GM18507 (cell line): ENCODE measurements at places on chromosomes 6 and 20.

- no peak for DNase-seq
These were observed 35.6 kb upstream of the NFATC2 start for GRCh38 chr20:51578145-51578459.

GRCh38 chr20:47691625-47692024, 93.7 kb downstream of the SULF2 start:
- no peak for DNase-seq

DNA sequence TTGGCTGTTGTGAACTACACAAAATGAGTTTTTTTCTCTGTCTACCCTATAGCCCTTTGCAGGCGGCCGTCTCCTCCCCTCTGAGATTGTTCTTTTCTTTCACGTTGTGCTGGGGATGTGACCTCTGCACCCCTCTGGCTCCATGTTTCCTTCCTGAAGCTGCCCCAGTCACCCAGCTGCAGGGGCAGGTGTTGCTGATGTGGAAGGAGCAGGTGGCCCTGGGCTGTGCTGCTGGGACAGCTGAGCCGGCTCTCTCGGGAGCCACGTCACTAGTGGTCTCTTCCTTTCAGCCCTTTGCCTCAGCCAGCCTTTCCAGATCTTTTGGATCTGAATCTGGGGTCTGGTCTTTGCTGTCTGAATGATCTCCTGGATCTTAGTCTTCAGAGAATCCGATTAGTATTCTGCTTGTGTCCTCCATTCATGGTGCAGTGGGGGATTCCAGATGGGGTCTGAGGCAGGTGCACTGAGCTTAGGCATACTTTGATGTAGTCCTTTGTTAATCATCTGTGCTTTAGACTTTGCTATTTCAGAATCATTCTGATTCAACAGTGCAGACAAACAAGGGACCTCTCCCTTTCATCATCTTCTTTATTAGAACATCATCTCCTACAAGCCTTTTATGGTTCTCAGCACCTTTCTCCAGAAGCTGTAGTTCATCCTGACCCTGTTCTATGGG, 31.4 kb downstream of the TMEM181 start:
- DNase-seq, result no peak

- DNase-seq, result no peak
These were observed 433.7 kb upstream of the HSF2 start for GRCh38 chr6:121965739-121966138.

GRCh38 chr6:17020889-17021538, 80.8 kb upstream of the STMND1 start:
- no peak for DNase-seq

- no peak for DNase-seq
These were observed 31.3 kb downstream of the KCNK15 start for GRCh38 chr20:44776980-44777379.

DNA sequence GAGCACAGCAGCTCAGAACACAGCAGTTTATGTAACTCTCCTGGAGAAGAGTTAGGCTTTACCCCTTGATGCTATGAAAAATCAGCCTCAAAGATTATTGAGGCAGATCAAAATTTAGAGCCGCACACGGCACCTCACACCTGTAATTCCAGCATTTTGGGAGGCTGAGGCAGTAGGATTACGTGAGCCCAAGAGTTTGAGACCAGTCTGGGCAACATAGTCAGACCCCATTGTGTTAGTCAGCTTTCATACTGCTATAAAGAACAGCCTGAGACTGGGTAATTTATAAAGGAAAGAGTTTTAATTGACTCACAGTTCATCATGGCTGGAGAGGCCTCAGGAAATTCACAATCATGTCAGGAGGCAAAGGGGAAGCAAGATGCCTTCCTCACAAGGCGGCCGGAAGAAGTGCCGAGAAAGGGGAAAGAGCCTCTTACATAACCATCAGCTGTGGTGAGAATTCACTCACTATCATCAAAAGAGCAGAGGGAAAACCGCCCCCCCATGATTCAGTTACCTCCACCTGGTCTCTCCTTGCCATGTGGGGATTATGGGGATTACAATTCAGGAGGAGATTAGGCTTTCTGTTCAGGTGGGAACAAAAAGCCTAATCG, 87.7 kb downstream of the SGK1 start:
- DNase-seq, result no peak
